Activated naive CD4-positive, alpha-beta T cell treated with anti-CD3 and anti-CD28 coated beads, Interleukin-2, amount 10 ng/mL, durations not matched to agents 7 days and 5 days (primary cell): ENCODE measurements at places on chromosomes 4 and X.

GRCh38 chr4:8778291-8778690, 93.3 kb downstream of the HMX1 start:
- H3K27me3 ChIP-seq = no peaks in the 10 kb centered on the region
- H3K4me3 ChIP-seq = no peak overlapping the region
- no peak overlapping the region for H3K27ac ChIP-seq
- H3K4me1 ChIP-seq = no peaks in the 10 kb centered on the region
- no peaks in the 10 kb centered on the region for H3K36me3 ChIP-seq

DNA sequence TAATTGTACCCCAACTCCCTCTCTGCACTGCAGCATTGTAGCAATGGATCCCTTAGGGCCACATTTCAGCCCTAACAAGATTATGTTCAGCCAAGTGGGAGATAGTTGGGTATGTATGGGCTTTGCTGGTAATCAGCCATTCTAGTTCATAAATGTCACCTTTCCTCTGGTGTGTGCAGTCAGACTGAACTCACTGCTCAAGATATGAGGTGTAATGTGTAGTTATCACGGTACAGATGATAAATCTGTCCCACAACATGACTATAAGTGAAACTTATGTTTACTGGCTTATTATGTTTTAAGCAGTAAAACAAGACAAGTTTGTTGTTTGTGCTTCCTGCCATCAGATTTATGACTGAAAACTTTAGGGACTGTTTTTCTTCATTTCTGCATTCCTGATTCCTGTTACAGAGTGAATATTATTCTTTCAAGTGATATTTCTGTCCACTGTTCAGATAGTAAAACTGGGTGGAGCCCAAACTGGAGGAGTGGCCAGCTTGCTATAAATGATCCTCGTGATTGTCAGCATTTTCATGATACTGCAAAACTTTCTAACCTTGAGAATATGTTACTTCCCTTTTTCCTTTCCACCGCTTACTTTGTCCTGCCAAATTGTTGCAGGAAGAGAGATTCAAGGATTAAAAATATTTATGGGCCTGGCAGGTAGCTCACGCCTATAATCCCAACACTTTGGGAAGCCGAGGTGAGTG, 44.9 kb downstream of the ANAPC4 start:
- no peak overlapping the region for H3K4me3 ChIP-seq
- H3K27me3 ChIP-seq = no peaks in the 10 kb centered on the region
- H3K4me1 ChIP-seq = no peaks in the 10 kb centered on the region
- peaks cover 18% of the 10 kb centered on the region for H3K36me3 ChIP-seq

- peaks cover 20% of the 10 kb centered on the region for H3K4me1 ChIP-seq
- peak; percentile 64 for DNase-seq
- peak overlapping the region; percentile 70 for H3K27ac ChIP-seq
- no peaks in the 10 kb centered on the region for H3K27me3 ChIP-seq
Measured at GRCh38 chr4:173264684-173265185, 69.4 kb downstream of the HMGB2 start.

DNA sequence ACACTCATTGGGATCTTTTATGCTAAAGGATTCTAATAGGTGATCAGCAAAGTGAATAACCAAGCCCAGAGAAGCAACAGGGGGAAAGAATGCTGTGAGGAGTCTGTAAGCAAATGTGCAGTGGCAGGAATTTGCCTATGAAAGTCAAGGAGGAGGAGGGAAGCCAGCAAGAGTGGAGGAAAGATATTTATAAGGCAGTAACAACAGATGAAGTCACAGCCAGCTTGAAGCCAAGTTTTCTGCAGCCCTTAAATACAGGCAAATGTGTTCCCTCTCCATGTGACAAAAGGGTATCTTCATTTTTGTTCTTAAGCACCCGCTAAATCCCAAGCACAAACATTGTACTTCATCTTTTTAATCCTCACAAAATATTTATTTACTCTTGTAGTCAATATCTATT, 275.0 kb upstream of the CLNK start:
- H3K36me3 ChIP-seq = no peaks in the 10 kb centered on the region
- no peak overlapping the region for H3K27ac ChIP-seq
- H3K27me3 ChIP-seq = no peaks in the 10 kb centered on the region
- no peak overlapping the region for H3K4me3 ChIP-seq
- no peak for DNase-seq

- H3K36me3 ChIP-seq = no peaks in the 10 kb centered on the region
- no peak for DNase-seq
- no peaks in the 10 kb centered on the region for H3K4me1 ChIP-seq
- H3K4me3 ChIP-seq = no peak overlapping the region
- H3K27me3 ChIP-seq = no peaks in the 10 kb centered on the region
Measured at GRCh38 chr4:30802622-30803323, 82.6 kb downstream of the PCDH7 start.
